ENCODE measurements at places on chromosomes 11 and 22.

DNA sequence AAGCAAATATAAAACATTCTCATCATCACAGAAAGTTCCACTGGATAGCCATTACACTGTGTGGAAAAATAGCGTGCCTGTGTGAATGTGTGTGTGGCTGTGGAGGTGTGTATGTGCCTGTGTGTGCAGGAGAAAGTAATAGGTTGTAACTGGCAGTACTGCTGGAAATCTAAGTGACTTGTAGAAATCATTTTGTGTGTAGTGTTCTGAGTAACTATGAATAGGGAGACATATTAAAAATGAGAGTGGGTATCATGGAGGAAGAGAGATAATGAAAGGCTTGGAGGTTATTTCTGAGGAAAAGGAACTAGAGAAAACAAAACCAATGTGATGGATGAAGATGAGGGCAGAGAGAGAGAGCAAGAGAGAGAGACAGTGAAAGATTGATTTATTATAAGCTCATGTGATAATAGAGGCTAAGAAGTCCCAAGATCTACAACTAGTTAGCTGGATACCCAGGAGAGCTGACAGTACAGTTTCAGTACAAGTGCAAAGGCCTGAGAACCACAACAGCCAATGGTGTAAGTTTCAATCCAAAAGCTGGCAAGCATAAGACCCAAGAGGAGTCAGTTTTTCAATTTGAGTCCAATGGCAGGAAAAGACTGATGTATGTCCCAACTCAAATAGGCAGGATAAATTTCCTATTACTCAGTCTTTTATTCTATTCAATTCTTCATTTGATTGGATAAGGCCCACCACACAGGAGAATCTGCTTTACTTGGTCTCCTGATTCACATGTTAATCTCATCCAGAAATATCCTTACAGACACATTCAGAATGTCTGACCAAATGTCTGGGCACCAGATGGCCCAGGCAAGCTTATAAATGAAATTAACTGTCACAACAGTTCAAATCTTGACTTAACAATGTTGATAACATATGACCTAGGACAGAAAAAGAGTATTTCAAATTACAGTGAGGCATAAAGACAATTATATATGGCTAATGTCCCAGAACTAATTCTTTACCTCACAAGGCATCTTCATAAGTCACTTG is 14.9 kb downstream of the KBTBD3 start:
- DNase-seq, result no peak

DNA sequence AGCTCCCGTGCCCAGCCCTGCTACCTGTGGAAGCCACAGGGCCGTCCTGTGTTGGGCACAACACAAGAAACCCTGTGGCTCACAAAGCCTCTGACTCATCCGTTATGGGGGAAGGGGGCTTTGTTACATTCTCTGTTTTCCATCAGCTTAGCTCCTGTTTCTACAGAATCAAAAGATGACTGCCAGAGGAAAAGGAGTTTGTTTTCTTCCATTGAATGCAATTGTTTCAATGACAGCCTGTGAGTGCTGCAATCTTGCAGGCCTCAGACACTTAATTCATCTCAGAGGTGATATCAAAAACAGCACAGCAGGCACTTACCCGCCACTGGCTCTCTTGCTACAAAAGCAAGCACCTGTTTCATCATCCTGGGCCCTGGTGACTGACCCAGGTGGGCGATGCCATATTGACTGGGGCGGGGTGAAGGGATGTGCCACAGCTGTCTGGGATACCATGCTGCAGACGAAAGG is 194.3 kb downstream of the OPCML start:
- no peak for DNase-seq

GRCh38 chr11:86248609-86249008 is 4.1 kb downstream of the EED start:
- DNase-seq, result no peak

GRCh38 chr11:83025267-83025704 is 46.4 kb downstream of the RAB30 start:
- DNase-seq, result no peak

DNA sequence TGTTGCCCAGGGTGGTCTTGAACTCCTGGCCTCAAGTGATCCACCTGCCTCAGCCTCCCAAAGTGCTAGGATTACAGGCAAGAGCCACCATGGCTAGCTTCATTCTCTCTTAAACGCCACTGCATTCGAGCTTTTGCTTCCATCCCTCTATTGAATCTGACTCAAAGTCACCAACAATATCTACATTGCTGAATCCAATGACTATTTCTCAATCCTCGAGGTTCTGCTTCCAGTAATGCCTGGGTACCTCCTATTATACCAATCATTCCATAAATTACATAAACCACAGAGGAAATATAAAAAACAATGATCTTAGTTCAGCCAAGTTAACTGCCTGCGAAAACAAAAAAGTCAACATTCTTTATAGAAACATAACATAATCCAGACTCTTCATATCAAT is 11.9 kb upstream of the NXF1 start:
- no peak for DNase-seq

GRCh38 chr22:32531931-32532819 is 57.6 kb downstream of the FBXO7 start:
- DNase-seq, result no peak

DNA sequence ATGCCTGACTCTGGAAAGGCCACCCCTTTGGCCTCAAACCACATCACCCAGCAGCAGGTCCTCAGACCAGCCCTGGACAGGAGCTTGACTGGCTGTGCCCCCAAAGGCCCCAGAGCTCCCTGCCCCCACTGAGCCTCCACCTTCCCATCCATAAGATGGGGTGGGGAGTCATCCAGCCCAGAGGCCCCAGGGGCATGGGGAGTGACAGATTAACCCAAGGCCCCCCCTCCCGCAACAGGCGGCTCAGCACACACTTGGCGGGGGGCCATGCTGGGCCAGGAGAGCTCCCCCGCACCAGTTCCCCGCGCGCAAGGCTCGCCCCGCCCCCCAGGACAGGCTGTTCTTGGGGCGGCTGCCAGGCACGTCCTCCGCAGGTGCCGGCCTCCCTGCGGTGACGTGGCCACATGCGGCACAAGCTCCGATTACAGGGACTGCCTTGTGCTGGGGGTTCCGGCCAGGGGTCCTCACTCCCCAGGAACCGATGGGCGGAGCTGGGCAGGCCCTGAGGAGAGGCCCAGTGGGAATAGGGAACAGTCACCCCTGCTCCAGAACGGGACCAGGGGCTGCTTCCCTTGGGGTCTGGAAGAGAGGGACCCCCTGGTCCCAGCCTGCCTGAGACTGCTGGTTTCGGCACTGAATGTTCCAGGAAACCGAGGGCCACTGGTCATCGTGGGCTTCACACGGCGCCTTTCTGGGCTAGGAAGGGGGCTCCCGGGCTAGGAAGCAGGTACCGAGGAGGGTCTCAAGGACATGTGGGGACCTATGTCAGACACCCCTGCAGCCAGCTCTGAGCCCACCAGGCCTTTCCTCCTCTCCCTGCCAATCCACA is 5.1 kb upstream of the CDKN1C start:
- DNase-seq, result no peak

DNA sequence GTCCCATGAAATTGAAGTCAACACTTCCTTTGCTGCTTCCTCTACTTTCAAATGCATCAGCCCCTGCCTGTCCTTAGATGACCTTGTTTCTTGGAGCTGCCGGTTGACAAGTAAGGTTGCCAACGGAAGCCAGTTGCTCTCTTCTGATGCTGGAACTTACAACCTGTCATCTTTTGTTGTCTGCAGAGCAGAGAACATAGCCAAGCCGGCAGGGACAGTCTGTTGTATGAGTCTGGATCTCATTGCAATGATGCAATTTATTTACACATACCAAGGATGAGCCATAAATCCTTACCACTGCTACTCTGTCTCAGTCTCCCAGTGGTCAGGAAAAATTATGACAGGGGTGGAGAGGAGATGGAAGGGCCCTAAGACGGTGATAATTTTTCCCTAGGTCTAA is 151.4 kb downstream of the BLID start:
- DNase-seq, result no peak

DNA sequence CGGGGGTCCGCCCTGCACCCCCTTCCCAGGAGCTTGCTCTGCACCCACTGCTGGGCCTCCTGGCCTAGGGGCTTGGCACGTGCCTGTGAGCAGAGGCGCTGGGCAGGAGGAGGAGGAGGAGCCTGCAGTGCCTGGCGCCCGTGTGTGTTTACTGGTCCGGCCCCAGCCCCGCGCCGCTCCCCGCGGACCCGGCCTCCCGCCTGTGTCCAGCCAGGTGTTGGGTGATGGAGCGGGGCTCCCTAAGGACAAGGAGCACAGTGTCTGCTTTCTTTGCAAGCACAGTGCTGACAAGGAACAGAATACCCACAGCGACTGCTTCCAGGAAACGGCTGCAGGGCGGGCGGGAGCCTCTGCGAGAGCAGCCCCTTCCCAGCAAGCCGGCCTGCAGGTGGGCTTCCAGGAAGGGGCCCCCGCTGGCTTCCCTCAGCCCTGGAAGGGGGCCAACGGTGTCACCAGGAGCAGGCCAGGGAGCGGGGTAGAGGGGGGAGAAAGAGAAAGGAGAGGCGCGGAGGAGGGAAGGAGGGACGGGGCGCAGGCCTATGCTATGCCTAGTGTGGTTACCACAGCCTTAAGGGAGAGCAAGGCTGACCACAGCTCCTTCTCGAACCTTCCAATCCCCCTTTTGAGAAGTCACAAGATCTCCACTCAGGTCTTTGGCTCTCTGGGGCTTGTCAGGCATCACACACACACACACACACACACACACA is 6.6 kb downstream of the H19 start:
- DNase-seq, result no peak

- no peak for DNase-seq
Measured at GRCh38 chr11:119699227-119699626, 29.8 kb downstream of the NECTIN1 start.

GRCh38 chr11:11979488-11980117 is 28.8 kb downstream of the DKK3 start:
- DNase-seq, result no peak

- DNase-seq, result peak; percentile 33
Measured at GRCh38 chr22:40348025-40348658, 1.8 kb downstream of the ADSL start.

DNA sequence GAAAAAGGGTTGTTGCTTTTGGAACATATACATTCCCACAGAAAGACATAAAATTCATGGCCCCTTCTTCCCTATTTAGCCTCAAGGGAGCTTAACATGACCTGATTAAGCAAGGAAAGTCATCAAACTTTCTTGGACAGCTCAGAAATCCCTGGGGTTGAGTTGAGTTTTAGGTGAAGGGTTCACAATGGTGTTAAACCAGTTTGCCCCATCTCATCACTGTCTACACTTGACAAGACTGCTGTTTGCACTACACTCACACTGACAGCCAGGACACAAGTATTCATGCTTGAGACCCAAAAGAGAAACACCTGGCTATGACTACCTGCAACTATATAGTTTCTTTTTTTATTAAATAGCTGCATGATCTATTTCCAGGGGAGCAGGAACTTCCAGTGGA is 209.8 kb upstream of the TMEM45B start:
- DNase-seq, result no peak

DNA sequence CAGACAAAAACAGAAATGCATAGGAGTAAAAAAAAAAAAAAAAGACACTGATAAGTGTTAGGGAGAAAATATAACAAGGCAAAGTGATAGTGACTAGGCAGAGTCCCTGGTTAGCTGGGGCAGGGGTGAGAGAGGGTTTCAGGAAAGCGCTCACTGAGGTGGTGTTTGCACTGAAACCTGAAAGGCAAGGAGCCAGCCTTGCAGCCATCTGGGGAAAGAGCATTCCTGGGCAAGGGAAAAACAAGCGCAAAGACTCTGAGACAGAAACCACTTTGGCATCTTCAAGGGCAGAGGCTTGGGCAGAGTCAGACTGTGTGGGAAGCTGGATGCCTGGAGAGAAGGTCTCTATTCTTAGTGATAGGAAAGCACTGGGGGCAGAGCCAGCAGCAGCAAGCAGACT is 14.5 kb downstream of the CLMP start:
- no peak for DNase-seq

- DNase-seq, result no peak
Measured at GRCh38 chr22:50210378-50211139, 9.7 kb downstream of the SELENOO start.

DNA sequence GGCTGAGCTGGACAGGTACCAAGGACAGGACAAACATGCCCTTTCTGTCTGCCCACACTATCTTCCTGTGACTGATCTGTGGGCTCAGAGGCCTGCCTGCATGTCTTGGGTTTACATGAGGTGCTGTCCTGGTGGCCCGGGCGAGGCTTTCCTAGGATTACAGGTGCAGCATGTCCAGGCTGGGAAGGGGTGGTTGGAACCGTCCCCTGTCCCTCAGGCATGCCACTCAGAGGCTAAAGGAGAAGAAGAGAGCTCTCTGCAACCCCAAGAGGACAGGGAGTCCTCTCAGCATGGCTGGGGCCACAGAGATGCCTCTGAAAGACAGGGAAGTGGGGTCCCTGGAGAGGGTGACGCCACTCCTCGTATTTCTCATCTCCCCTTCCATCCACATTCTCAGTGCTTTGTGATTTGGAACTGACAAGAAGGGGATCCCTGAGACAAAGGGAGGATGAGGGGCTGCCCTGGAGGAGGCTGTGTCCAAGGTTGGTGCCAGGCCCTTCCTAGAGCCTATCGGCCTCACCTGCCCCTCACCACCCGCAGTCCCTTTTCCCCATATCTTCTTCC is 64.6 kb upstream of the LMO1 start:
- DNase-seq, result no peak

- DNase-seq, result no peak
Measured at GRCh38 chr11:93063086-93063485, 93.6 kb downstream of the MTNR1B start.

Measured in GDM1 (cell line).